ENCODE measurements at places on chromosomes 2 and 18.
A peak's percentile ranks its signal among the peaks of the same experiment; 100 is the strongest.

DNA sequence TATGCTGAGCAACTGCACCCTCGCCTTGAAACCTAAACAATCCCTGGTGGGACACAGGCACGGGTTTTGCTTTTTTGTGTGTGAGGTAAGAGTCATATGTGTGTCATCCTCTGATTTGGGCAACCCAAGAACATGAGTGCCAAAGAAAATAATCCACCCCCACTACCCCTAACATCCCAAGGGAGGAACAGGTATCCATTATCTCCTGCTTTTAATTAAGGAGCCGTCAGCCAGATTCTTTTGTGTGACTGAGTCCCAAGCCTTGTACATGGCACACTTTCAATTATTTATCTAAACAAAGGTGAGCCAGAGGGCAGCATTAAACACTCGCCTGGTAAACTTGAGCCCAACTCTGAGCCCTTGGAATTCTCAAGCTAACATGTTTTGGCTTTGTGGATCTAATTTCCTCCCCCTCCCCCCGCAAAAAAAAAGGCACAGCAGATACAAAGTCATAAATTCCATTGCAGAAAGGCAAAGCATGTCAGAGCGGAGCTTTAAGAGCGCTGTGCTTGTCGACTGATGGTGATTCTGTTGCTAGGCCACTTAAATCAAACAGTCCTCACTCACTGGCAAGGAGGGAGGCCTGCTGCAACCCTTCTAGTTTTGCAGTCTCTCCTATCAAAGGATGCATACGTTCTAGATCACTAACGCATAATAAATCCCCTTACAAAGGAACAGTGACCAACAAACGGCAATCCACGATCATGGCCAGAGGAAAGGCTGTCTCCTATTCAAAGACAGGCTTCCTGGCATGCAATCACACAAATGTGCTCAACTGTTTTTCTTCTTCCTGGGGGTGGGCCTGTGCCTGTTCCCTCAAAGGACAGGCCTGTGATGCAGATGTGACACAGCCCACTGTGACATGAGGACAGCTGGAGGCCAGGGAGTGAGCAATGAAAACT, 143.5 kb upstream of the LMAN1 start:
- no peak for DNase-seq

- DNase-seq, result no peak
Measured at GRCh38 chr18:63287691-63288220, 31.8 kb downstream of the BCL2 start.

- peak; percentile 62 for DNase-seq
Measured at GRCh38 chr2:226979004-226979403, 143.2 kb downstream of the RHBDD1 start.

DNA sequence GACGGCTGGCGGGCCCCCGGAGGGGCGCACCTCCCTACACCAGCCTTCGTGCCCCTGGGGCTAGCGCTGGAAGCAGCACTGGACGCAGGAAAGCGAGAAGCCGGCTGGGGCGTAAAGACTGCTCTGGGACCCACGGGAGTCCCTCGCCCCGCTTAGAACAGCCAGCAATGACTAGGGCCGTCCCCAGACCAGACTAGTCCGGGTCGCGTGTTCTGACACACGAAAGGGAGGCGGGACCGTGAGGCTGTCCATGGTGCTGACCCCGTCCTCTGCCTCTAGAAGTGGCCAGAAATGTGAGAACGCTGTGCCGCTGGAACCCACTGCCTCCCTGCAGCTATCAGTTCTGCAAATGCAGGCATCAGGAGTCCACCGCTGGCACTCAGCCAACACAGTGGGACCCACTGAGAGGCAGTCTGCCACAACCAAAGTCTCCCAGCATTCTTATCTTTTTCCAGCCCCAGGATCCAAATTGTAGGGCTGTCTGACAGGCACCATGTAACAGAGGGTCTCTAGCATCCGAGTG, at the start of gene UCN:
TSS of gene UCN (minus strand) at position 87 of the 523 bp plus-strand sequence. CDS start 550 bp downstream, outside the sequence.
- DNase-seq, result no peak

DNA sequence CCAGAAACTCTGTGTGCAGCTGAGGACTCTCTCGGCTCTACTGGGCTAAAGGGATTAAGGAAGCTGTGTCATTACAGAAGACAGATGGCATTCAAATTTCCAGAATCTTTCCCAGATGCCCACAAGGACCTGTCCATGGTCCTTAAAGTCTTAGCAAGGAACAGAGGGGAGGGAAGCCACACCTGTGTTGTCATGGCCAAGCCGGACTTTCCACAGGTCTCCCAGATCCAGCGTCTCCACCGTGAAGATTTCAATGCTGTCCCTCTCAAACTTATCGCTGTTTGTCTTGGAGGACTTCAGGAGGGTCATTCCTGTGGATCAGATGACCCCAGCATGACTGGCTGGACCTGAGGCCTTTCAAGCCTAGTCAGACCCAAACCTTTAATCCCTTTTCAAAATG, 114.5 kb downstream of the LOXHD1 start:
- DNase-seq, result no peak

- DNase-seq, result no peak
Measured at GRCh38 chr2:145091967-145092366, 572.0 kb upstream of the ZEB2 start.

GRCh38 chr18:62554061-62554815, 31.4 kb downstream of the ZCCHC2 start:
- DNase-seq, result no peak

DNA sequence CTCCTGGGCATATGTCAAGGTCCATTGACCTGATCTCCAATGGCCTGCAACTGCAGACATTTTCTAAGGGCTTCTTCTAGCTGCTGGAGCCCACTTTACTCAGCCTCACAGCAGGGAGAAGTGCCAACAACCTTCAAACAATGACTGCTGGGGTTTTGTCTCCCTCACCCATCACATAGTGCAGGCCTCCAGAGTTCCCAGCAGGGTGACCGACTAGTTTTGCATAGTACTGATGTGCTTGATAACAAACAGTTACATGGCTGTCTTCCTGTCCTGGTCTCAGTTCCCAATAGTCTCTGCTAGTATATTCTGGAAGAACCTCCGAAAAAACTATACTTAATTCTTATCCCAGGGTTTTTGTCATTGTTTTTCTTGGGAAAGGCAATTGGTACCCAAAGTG, 10.4 kb upstream of the NETO1 start:
- DNase-seq, result no peak

GRCh38 chr2:234670052-234670451, 173.2 kb upstream of the ARL4C start:
- no peak for DNase-seq

- no peak for DNase-seq
Measured at GRCh38 chr18:2881088-2881839, 34.5 kb downstream of the EMILIN2 start.

DNA sequence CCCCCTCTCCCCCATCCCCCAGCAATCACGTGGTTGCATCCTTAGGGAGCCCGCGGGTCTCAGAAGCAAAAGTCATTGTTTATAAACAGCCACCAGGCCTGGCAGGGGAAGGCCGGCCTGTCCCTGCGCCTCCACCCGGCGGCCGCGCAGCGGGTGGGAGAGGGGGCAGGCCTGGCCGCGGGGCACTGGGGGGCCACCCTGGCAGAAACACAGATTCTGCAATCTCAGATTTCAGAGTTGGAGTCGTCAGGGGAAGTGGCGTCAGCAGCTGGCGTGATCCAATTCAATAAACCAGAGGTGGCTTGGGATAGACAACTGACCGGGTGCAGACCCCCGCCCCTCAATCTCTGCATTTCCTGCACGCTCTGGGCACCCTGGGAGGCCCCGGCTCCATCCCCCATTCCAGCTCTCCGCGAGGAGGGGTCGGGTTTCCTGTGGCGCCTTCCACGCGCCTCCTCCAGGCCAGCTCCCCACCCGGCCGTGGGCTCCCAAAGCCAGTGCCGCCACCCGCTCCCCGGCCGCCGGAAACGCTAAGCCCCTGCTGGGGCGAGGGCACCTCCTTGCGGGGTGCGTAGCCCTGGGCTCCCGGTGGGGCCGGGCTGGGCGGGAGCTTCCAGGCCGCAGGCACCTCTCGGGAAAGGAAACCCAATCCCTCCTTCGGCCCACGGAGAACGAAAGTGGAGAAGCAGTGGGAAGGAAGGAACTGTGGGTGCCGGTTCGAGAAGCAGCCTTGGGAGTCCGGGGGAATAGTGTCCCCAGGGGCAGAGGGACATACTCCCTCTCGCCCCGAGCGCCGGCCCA, 1.1 kb downstream of the BIN1 start:
- DNase-seq, result peak; percentile 60

GRCh38 chr2:138658187-138658894, 121.8 kb downstream of the NXPH2 start:
- no peak for DNase-seq

DNA sequence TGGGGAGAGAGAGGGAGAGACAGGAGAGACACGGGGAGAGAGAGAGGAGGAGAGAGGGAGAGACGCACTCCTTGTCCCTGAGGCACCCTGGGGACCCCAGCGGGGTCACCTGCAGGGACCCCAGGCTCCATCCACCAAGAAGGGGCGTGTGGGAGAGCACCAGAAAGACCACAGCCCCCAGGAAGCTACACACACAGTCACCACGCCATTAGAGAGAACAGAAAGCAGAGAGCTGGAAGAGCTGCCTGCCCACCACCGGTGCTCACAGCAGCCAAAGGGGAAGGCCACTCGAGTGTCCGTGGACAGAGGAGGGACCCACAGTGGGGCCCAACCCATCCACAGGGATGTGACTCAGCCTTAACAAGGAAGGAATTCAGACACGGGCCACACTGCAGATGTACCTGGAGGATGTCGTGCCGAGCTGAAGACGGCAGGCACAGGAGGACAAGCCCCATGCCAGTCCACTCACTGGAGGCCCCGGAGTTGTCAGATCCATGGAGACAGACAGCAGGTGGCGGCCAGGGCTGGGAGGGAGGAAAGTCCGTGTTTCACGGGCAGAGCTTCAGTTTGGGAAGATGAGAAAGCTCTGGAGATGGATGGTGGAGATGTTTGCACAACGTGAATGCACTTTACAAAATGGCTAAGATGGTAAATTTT, 11.5 kb upstream of the NFATC1 start:
- DNase-seq, result no peak

- no peak for DNase-seq
Measured at GRCh38 chr2:112474844-112475486, 7.0 kb upstream of the TTL start.

DNA sequence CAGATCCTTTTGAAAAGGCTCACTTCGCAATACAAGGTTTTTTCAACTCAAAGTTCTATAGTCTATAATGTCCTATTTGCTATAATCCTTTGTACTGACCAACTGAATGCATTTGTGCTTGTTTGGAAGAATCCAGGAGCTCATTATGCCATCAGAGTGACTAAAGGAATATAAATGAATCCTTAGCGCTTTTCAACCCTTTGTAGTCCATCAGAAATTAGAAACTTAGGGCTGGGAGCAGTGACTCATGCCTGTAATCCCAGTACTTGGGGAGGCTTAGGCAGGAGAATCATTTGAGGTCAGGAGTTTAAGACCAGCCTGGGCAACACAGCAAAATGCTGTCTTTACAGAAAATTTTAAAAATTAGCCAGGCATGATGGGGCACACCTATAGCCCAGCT, 330.2 kb upstream of the CHAC2 start:
- DNase-seq, result no peak

DNA sequence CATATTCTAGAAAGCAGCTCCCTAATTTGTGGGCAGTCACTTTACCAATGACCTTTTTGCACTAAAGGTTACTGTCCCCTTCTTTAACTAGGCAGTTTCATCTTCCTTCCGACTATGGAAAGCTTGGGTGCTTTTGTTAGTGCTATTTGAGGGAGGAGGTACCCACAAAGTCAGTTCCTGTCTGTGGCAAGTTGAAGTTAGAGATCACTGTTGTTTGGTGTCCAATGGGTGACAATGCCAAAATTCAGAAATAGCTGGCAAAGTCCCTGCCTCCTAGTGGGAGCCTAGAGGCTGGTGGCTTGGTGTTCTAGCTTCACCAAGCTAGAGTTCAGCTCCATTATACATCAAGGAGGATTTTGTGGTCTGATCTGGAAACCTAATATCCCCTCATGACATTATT, 87.1 kb upstream of the PNPT1 start:
- DNase-seq, result no peak

GRCh38 chr2:26911911-26912861, 58.3 kb upstream of the MAPRE3 start:
- DNase-seq, result peak; percentile 89

DNA sequence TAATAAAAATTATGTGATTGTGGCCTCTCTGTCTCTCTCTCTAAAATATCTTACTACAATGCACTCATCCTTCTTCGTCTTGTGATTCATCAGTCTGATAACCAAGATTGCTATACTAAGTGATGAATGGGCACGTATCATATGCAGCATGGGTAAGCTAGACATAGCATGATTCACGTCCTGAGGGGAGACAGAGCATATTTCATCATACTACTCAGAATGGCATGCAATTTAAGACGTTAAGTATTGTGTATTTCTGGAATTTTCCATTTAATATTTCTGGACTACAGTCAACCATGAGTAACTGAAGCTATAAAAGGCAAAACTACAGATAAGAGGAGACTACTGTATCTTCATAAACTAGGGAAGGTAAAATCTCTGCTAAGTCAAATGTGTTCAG, 97.0 kb upstream of the CD226 start:
- no peak for DNase-seq

GRCh38 chr18:13019301-13019700, 28.1 kb downstream of the CEP192 start:
- DNase-seq, result no peak

DNA sequence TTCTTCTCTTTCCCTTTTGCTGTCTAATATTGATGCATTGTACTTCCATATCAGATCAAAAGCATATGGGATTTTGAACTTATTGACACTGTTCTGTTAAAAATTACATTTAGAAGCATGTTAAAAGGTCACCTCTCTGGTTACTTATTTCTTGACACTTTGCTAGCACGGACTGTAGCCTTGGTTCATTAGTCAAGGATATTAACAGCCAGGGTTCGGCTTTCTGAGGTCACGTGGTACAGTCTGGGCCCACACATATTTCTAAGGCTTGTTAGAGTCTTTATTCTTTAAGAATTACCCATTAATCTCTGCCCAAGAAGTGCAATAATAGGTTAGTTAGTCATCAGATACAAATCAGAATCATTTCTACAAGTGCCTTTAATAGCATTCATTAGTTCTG, 1035.8 kb upstream of the FANCL start:
- DNase-seq, result no peak

DNA sequence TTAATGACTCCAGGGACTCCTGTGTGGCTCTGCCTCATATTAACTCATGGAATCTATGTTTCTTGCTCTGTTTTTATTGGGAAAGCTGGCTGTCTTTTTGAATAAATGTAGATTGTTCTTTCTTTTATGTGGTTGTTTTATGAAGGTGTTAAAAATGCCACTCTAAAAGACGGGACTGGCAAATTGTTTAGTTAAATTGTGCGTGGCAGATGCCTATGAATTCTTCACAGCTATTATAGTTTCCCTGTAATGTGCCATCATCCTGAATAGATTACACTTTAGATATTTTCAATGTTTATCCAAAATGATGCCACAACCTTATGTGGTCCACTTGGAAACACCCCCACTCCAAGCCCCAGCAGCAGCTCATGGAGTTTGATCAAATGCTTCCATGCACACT, 149.7 kb downstream of the ST6GAL2 start:
- no peak for DNase-seq

GRCh38 chr2:8684540-8684877, 2.7 kb downstream of the ID2 start:
- peak; percentile 51 for DNase-seq
